ENCODE measurements at places on chromosomes 5 and 9.

- DNase-seq, result no peak
These were observed 233.7 kb downstream of the GLIS3 start for GRCh38 chr9:4066120-4066519.

GRCh38 chr5:50962934-50963872 lies 296.8 kb downstream of the PARP8 start:
- DNase-seq, result peak; percentile 40

- no peak for DNase-seq
These were observed 16.1 kb downstream of the FBP1 start for GRCh38 chr9:94623253-94623652.

DNA sequence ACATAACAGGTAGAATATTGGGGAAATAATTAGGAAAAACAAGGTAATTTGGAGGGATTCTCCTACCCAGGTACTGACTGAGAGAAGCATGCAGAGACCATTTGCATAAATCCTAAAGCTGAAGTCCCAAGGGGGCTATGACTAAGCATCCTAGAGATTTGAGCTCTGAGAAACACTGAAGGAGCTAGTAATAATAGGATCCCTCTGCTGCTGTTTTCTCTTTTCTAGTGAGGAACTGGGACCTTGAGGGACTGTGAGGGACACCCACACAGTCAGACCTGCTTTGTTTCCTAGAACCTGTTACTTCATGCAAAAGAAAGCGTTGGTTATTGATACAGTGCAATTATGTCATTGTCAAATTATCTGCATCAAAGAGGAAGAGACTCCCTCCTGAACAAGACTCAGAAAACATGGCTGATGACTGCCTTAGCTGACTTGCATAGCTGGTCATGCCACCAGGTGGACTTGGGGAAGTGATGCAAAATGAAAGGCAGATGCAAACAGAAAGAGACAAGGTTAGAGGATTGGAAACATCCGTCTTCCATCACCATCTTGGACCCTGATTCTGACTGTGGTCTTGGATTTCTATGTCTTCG lies 335.4 kb downstream of the NTRK2 start:
- DNase-seq, result no peak

GRCh38 chr5:168301593-168302390 lies 10.3 kb downstream of the WWC1 start:
- no peak for DNase-seq

DNA sequence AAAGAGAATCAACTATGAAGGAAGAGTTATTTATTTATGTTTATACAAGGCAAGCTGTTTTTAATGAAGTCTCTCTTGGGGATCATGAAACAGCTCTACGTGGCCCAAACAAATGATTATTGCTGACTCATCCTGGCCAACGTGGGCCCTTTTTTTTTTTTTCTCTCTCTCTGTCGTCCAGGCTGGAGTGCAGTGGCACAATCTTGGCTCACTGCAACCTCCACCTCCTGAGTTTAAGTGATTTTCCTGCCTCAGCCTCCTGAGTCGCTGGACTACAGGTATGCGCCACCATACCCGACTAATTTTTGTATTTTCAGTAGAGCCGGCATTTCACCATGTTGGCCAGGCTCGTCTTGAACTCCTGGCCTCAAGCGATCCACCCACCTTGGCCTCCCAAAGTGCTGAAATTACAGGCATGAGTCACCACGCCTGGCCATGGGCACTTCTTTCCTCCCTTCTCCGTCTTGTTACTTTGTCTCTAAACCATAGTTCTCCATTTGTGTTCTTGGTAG lies 98.3 kb downstream of the BASP1 start:
- no peak for DNase-seq

DNA sequence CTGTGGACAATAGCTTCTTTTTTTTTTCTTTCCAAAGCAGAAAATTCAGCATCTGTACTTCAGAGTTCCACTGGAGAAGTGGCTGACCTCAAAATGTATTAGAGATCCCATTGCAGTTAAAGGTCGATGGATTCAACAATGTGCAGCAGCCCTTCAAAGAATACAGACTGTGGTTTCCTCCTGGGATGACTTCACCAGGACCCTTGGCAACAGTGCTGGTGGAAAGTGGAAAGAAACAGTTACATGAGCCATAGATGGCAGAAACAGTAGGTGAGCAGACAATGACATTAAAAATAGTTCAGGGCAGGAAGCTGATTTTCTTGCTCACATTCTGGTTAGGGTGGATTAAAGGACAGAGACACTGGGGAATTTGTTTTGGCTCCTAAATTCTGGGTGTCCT lies 62.4 kb downstream of the SLC28A3 start:
- DNase-seq, result no peak

DNA sequence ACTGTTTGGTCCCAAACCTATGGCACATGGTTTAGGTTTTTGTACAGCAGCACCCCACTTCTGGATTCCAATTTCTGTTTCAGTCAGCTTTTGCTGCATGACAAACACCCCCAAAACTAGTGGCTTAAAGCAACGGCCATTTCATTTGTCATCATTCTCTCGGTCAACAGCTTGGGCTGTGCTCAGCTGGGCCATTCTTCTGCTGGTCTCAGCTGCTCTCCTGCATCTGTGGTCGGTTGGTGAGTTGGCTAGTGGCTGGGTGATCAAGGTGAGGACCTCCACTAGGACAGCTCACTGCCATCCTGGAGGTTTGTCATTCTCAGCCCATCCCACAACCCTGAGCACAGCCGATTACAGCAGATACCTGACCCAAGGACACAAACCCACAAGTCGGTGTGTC lies 24.8 kb upstream of the PPP1R26 start:
- DNase-seq, result no peak

DNA sequence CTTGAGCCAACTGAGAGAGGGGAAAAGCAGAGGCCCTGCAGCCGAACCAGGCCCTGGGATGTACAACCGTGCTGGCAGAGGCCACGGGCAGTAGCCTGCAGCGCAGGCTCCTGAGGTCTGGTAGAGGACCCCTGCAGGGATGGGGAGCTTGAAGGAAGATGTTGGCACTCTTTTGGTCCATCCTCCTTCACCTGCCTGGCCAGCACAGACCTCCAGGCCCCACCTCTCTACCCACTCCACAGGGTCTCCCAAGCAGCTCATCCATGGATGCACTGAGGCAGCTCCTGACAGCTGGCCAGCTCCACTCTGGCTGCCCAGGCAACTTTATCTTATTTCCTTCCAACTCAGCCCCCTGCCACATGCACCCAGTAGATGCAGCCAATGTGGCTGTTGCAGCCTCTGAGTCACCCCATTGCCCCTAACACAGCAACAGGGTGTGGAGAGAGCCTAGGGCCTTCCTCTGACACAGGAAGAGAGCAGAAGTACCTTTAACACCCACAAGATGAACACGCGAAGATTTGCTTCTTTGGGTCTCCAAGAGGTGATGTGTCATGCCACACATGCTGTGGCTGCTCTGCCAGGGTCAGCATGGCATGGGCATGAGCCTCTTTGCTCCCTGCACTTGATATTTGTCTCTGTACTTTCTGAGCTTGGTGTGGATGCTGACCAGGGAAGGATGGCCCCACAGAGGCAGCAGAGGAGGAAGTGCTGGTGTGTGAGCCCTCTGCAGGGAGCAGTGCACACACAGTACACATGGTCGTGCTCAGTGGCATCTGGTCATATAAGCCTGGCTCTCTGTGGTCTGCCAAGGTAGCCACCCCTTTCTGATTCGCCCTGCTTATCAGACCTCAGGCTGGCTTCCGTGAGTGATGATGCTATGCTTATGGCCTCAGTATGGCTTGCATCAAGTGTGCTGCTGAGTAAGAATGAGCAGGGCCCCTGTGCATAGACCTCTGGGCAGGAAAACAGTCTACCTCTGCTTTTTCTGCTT lies 117.2 kb downstream of the NRG2 start:
- DNase-seq, result no peak

GRCh38 chr9:35619800-35620158 lies 1.6 kb upstream of the CD72 start:
- no peak for DNase-seq

DNA sequence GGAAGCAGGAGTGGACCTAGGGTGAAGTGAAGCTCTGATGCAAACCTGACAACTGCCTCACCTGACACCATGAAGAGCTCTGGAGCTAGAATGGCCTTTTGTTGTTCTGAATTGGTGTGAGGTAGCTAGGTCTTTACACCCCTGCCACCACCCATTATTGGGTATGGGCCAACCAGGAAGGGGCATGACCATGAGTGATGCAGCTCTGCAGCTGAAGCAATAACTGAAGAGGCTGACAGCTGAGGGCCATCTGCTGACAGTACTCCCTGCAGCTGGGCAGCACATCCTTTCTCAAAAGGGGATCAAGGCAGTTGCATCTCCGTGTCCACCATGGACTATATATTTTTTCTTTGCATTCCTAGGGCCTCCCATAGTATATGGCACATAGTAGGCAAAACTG lies 87.0 kb upstream of the TLE1 start:
- no peak for DNase-seq
